ENCODE measurements at places on chromosomes 2 and 18.

GRCh38 chr18:75202696-75203365 is 6.1 kb downstream of the PTGR3 start:
- DNase-seq: no peak

DNA sequence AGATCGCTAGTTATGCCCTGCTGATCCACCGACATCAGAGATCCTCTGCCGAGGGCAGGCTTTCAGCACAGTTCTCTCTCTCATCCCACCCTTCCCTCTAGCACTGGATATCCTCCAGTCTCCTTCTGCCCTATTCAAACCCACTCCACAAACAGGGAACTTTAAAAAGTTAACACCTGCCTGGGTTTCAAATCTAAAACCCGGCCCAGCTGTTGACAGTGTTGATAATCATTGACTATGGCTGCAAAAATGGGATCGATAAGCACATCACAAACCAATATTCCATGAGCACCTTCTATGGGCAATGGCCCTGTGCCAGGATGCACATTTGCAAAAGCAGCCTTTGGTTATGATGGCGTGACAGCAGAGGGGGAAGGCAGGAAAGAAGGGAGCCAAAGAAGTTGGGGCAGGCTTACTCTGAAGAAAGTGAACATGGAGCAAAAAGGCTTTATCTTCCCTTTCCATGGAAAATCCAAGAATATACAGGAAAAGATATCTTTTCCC is 482.3 kb upstream of the KLHL29 start:
- no peak for DNase-seq

DNA sequence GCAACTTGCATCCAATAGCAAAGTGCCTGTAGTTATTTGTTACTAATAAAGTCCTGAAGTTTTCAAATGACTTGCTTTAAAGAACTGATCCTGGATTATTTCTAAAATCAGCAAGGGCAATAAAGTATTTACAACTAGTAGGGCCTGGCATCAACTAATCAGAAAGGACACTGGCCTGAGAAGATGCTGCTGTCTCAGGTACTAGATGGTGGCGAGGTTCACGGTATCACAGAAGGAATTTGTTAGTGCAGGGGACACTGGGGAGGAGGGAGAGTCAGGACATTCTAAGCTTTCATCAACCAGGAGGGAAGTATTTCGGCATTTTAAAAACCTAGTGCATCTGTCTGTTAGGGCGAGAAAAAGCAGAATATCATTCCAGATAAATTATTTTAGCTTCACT is 440.2 kb upstream of the LYPD1 start:
- no peak for DNase-seq

DNA sequence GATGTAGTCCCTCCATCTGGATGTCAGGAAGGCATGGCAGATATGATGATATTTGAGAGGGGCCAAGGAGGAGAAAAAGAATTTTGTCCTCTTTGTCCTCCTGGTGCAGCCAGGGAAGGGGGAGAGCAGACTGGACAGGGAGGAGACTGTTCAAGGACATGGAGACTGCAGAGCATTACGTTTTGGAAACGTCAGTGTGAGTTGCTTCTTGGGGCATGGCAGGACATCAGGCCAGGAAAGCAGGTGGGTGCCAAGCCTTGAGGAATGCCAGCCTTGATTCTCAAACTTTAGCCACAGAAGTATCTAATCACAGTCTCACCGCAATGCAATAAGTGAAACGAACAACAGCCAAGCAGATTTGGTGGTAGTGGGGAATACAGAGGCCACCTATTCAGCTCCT is 66.2 kb downstream of the BMP10 start:
- no peak for DNase-seq

GRCh38 chr18:30694773-30695172 is 347.8 kb downstream of the DSC3 start:
- no peak for DNase-seq

DNA sequence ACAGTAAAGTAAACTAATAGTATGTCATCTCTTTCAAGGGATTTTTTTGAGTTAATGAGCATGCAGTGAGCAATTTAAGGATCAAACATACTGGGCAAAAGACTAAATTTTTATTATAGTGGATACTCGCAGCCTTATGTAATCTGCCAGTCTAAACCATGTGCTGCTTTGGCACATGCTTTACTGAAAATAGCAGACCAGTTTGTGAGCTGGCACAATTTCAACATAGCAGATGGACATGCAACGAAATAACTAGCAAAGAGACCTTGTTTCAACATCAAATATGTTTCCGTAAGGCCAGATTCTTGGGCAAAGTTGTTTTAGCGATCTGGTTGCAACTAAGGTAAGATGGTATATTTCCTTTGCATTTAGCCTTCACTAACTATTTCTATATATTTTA is 807.3 kb downstream of the NR4A2 start:
- no peak for DNase-seq

Measured in stimulated activated CD8-positive, alpha-beta memory T cell treated with anti-CD3 and anti-CD28 coated beads, Interleukin-4, amount 100 ng/mL, for 24 hours (primary cell).